Head of caudate nucleus (tissue), 42 donors: ENCODE measurements at places on chromosomes 7 and 10.

DNA sequence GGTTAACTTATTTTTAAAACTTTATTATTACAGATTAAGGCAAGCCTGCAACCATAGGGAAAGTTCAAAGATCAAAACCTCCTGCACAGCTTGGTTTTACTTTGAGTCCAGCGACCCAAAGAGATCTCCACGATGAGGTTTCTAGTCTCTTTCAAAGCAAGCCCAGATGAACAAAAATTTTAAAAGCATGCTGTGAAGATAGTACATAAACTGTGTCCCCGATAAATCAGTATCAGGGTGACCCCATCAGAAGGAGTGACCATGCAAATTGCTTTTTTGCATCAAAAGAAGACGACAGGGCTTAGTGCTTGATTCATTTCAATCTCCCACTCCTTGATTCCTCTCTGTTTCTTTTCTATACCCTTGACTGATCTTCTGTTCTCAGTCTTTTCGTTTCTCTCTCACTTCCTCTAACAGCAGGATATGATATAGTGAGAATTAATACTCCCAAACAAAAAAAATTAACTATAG is 16.0 kb upstream of the DNTT start:
- no peak for DNase-seq

GRCh38 chr7:46152696-46153095 is 231.6 kb upstream of the IGFBP3 start:
- DNase-seq: no peak

DNA sequence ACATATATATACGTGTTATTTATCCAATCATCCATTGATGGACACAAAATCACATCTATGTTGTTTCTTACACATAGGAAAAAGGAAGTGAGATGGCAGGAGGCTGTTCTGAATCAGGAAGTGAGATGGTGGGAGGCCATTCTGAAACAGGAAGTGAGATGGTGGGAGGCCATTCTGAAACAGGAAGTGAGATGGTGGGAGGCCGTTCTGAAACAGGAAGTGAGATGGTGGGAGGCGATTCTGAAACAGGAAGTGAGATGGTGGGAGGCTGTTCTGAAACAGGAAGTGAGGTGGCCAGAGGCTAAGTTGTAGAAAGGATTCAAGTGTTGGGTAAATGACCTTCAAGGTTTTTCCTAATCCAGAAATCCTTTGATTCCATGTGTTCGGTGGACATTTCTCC is 921.5 kb downstream of the TYW1 start:
- DNase-seq: no peak

- DNase-seq: no peak
These were observed 17.6 kb downstream of the IFIT5 start for GRCh38 chr10:89431977-89432376.

DNA sequence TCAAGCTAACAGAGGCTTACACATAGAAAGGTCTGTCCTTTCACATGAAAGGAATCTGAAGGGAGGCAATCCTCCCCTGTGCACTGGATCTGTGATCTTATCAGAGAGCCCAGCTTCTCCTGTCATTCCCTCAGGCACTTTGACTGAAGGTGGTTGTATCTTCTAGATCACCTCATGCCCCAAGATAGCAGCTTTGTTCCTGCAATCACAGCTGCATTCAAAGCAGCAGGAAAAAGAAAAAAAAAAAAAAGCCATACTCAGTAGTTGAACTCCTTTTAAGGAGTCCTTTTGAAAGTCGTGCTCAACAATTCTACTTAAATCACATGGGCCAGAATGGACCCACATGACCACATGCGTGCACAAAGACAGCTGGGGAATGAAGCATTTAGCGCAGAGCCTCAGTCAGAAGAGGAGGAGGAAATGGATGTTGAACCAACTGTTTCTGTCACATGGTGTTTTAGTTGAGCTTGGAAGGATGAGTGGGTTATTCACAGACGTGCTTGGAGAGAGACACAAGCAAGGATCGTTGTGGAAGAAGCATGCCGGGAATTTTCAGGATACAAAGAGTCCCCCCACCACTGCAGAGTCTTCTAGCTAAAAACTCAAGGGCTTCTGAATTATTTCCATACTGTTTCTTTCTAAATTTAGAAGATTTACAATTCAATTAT is 13.0 kb upstream of the PFKP start:
- DNase-seq: no peak

DNA sequence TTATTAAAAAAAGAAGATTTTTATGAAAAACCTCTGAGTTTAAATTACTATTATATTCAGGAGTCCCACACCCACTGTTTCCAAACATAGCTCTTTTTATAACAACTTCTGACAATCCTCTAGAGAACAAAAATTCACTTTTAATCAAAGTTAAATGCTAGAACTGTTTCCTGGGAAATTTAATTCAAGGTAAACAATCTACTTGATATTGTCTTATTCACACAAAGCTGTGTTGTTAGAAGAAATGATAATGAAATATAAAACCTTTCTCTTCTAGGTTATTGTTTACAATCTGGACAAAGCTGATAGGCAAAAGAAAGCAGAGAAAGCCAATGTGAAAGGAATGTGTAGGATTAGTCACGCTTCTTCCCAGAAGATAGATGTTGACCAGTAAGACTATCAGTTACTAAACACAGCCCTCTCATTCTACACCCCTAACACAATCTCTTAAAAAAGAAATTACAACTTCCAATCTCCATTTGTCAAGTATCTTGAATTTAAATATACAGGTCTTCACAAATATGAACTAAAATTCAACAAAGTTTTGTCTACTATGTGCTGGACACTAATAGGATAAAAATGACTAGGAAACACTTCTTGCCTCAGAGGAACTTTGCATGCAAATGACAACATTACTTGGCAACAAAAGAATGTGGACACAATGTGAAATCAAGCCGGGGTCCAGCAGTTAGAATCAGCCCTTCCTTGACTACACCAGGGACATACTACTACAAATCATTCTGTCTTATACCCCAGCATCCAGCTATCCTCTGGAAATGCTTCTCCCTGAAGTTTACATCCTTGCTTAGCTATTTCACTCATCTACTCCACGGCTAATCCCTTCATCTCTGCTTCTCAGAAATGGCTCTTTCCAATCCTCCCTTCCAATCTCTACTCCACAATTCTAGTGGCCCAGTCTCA is 123.7 kb downstream of the IMMP2L start:
- no peak for DNase-seq

GRCh38 chr7:24283897-24284698 is at the start of gene NPY:
TSS of gene NPY (plus strand) at chr7:24284190. CDS start at chr7:24285241, 1,051 bp downstream.
- no peak for DNase-seq

GRCh38 chr7:122951006-122951405 is 44.5 kb downstream of the TAS2R16 start:
- DNase-seq: no peak

- DNase-seq: no peak
These were observed 189.2 kb upstream of the COL1A2 start for GRCh38 chr7:94205529-94205928.

DNA sequence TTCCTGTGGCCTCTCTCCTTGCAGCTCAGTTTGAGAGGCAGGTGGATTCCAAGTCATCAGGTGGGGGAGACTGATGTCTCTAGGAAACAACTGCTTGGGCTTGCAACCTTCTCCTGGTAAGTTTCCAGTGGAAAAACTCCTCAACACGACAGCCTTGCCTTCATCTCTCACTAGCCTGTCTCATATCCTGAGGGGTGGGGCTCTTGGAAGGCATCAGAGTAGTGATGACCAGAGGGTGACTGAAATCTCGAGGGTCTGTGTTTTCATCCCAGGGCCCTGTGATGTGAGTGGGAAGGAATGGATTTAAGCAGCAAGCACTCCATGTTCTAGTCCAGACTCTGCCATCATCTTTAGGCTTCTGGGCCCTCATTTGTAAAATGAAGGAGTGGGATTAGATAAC is 107.0 kb downstream of the NRP1 start:
- no peak for DNase-seq

DNA sequence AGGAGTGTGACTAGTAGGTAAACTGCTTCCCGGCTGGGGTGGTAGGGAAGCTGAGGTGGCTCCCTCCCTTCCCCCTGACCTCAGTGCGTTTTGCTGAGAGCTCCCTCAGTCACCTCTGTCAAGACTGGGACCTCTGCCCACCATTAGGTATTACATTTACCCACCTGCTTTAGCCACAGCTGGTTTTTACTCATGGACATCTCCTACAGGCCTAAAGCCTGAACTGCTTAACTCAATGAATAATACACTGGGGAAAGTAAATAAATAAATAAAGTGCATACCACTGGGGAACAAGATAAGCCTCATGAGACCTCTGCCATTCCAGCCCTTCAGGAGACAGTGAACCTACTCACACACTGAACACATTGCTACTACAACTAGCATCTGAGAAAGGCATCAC is 38.9 kb upstream of the CDK13 start:
- DNase-seq: no peak

DNA sequence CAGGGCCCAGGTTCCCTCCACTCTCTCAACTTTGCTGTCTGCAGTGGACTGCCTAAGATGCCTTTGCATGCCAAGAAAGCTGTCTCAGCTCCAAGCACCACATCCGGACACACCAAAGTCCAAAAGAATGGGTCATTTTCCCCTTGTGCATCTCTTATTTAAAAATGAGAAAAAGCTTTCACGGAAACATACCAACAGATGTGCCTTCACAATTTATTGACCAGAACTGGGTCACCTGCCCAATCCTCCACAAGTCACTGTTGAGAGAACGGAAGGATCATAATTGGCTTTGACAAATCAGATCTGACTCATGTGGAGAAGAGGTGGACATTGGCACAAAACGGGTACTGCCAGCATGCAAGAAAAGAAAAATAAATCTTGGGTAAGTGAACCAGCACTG is 258.3 kb downstream of the SNX13 start:
- no peak for DNase-seq

GRCh38 chr10:116431598-116431997 is 4.0 kb downstream of the PNLIPRP3 start:
- no peak for DNase-seq

DNA sequence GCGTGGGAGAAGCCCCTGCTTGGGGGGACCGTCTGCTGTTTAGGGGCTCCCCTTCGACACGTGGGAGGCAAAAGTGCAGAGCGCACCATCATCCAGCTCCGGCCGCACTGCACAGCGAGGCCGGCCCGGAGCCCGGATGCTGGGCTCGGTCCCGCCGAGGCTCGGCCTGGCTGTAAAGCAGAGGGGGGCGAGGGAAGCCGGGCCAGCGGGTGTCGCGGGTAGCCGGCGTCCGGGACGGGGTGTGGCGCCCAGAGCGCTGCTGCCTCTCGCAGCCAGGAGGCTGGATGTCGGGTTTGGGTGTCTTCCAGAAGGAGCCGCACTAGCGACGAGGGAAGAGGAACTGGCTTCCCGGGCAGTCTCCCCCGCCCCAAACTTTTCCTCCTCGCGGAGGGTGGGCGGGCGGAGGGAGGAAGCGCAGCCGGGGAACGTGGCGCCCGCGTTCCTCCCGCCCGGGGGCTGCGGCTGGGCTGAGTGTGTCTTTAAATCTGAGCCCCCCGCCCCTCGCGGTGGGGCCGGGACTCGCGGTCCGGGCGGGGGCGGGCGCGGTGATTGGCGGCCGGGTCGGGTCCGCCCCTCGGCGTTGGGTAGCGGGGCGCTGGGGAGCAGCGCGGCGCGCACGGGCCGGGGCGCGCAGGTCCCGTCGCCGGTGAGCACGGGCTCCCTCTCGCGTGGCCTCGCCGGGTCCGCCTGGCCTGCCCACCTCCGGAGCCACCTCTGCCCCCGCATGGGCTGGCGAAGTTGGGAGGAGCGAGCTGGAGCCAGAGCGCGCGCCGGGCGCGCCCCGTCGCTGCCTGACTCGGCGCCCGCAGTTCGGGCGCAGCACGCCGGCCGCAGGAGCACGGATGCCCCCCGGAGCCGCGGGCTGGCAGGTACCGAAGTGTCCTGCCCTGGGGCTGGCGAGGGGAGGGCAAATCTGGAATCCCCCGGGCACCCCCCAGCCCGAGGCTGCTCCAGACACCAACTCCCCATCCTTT is at the start of gene PALD1:
Gene PALD1, plus strand, starts transcription at position 577 of the 974 bp plus-strand sequence. CDS start 47,185 bp downstream, outside the sequence.
- peak; percentile 60 for DNase-seq

DNA sequence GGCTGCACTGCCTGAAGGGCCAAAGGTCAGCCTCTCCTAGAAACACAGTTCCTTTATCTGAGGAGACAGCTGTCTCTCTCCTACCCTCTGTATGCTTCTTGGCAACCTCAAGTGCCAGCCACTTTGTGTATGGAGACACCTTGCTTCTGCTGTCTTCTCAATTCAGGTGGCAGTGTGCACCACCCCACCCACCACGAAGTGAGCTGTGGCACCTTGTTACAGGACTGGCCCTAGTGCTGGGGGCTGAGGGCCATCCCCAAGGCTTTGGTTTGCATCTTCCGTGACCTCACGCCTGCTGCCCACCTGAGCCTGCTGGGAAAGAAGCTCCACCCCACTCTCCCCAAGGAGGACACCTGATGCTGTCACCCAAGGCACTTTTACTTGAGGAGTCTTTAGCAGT is 47.1 kb upstream of the LRRC4 start:
- no peak for DNase-seq

DNA sequence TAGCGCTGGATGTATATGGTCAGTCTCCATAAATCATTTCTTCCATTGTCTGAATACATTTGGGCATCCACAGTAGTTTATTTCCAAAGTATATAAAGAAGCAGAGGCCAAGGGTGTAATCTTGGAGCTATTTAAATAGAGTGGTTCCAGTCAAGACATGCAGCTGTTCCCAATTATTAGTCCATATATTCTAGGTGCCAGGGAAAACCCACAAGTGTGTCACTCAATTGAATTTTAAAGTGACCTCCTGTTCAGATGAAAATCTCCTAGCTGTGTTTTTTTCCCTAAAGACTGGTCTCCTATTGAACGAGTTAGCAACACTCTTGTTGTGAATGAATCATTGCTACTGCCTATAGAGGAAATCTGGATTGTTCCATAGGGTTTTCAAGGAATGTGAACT is 260.2 kb upstream of the BMPER start:
- no peak for DNase-seq

DNA sequence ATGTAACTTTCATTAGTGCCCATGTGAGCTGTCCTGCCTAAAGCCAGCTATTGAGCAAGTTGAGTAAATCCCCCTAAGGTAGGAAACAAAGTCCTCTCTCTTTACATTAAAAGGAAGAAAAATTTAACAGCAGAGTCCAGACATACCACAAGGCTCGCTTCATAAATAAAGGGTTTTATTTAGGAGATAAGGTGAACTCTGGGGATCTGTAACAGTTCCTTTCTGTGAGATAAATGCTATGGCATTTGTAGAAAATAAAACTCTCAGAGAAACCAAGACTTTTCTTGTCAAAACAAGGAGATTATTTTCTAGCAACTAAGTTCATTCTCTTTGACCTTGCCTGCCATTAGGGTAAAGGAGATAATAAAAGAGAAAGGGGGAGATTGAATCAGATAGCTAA is 32.3 kb upstream of the LYZL1 start:
- DNase-seq: no peak

GRCh38 chr10:77034795-77035194 is 602.8 kb downstream of the KCNMA1 start:
- DNase-seq: no peak

GRCh38 chr10:85665681-85666080 is 700.9 kb downstream of the GRID1 start:
- DNase-seq: peak; percentile 30
